Stimulated activated CD4-positive, alpha-beta T cell treated with anti-CD3 and anti-CD28 coated beads, Interleukin-1b, Interleukin-23, amount 100 ng/mL, for 24 hours (primary cell): ENCODE measurements at places on chromosomes 3 and 15.

DNA sequence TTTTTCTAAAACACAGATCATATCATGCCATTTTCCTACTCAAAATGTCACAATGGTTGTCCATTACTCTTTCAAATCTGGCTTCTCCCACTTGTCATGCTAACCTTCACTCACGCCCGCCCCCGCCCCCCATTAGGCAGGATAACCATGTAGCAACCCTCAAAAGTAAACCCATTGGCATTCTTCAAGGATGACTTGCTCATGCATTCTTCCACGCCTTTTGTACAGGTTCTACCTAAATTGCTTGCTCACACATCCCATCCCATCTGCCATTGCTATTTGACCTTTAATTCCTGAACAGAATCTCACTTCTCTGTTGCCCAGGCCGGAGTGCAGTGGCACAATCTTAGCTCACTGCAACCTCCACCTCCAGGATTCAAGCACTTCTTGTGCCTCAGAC is 389.3 kb downstream of the MCTP2 start:
- DNase-seq, result no peak

DNA sequence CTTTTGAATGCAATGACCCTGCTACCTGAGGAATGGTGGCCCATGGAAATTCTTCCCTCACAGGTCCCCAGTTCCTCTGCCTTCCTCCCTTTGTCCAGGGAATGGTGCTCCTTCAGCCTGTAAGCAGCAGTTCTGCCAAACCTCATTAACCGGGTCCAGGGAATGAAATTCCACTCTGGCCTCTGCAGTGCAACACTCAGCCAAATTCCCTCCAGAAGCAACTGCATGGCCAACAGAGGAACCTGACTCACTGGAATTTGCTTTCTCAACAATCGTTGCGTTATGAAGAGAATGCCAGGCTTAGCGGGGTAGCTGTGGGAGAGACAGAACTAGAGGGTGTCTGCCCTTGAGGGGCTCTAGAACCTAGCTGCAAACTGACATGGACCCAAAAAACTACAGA is 449.4 kb upstream of the PROK2 start:
- DNase-seq, result no peak

DNA sequence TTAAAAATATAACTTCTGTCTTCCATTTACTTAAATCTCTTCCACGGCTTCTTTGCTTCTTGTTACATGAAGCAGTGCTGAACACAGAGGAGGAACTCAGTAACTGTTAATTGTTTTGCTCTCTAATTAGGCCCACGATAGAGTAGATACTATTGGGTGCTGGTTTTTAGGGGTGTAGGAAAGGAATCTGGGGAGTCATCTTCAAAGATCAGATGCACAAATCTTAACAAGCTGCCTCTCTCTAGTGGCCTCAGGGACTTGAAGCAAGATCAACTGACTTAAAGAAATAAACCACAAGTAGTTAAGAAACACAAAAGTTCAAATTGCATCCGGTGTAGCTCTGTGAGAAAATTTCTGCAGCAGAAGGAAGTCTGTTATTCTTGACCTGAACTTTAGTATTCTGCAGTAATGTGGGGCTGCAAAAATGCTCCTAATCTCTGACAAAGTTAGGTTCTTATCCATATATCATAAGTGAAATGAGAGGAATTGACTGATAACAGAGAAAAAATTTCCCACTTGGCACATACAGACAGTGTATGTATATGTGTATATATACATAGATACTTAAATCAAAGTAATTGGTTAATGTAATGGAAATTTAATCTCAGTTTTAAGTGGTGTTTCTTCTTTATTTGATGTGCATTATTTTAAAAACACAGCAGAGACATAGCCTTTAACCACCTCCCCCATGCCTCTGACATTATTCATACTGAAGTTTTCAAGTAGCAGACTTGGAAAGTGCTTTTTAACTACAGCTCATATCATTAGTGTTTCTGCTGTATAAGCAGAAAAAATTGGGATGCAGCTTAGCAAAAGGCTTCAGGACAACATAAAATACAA is 51.8 kb downstream of the CHST2 start:
- no peak for DNase-seq

DNA sequence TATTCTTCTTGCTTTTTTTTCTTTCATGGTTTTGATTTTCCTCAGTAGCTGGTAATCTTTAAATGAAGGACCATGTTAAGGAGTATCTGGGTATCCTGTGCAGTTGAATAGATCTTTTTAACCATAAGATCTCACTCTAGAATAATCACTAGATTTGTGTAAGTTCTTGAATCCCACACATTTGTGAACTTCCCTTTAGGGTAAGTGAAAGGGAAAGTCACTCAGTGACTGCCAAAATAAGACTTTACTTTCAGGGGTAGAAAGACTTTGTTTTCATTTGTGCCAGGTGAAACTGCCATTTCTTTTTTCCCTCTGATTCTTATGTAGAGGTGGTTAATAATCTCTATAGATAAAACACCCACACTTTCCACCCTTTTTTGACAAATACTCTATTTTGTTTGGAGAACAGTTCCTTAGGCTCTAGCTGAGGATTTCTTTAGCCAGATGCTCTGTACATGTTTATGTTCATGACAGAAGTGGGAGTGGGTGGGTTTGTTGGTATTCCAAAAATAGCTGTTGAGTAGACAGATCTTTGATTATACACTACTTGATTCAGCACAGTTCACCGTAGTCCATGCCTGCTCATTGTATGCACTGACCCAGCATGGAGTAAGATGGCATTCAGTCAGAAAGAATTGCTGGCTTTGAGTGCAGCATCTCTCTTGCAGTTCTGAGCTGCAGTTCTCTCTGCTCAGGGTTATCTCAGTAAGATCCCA is 28.5 kb downstream of the LRRC49 start:
- DNase-seq, result no peak

- no peak for DNase-seq
Observed at GRCh38 chr3:133845127-133845526, 39.5 kb downstream of the SRPRB start.

- DNase-seq, result no peak
Observed at GRCh38 chr15:51126842-51127241, 32.1 kb upstream of the TNFAIP8L3 start.

GRCh38 chr3:96959901-96960641 is 145.7 kb downstream of the EPHA6 start:
- no peak for DNase-seq

DNA sequence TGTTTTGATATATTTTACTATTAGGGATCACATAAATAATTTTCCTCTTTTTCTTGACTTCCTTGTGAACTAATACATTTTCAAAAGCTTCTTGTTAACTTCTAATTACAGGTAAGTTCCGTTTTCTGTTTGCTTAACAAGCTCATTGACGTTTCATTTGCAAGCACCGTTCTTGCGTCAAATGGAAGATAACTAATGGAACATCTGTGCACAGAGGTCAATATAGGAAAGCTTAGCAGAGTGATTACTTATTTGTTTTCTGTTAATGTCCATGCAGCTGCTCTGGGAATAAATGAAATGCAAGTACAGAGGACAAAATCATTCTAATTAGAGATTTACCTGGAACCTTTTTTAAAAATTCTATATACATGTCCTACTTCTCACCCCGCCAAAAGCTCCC is 115.5 kb upstream of the C2CD4B start:
- DNase-seq, result no peak

DNA sequence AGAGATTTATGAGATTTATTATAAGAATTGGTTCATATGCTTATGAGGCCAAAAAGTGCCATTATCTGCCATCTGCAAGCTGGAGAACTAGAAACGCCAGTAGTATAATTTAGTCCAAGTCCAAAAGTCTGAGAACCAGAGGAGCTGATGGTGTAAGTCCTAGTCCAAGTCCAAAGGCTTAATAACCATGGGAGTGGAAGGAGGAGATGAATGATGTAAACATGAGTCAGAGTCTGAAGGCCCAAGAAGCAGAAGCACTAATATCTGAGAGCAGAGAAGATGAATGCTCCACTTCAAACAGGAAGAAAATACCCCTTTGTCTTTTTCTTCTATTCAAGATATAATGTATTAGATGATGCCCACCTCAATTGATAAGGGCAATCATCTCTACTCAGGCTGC is 185.7 kb downstream of the CGGBP1 start:
- DNase-seq, result no peak

DNA sequence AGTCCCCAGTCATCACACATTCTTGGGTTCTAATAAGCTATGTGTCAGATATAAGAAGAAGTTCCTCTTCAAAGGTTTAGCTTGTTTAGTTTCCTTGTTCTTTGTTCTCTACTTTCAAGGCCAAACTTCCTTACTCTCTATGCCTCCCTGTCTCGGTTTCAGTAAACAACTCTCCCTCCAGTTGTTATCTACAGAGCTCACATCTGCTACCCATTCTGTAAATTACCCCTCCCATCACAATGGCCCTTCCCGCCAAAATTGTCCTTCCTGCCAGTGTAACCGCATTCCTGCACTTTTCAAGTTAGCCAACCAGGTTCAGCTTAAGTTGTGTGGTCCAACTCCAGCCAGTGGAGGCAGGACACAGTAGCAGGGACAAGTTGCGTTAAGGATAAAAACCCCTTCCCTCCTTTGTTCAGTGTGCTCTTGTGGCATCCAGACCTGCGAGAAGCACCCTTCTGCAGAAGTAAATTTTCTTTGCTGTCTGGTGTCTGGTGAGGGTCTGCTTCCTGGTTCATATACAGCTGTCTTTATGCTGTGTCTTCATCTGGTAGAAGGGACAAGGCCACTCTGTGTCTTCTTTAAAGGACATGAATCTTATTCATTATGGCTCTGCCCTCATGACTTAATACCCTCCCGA is 342.1 kb upstream of the GRM7 start:
- DNase-seq, result no peak

DNA sequence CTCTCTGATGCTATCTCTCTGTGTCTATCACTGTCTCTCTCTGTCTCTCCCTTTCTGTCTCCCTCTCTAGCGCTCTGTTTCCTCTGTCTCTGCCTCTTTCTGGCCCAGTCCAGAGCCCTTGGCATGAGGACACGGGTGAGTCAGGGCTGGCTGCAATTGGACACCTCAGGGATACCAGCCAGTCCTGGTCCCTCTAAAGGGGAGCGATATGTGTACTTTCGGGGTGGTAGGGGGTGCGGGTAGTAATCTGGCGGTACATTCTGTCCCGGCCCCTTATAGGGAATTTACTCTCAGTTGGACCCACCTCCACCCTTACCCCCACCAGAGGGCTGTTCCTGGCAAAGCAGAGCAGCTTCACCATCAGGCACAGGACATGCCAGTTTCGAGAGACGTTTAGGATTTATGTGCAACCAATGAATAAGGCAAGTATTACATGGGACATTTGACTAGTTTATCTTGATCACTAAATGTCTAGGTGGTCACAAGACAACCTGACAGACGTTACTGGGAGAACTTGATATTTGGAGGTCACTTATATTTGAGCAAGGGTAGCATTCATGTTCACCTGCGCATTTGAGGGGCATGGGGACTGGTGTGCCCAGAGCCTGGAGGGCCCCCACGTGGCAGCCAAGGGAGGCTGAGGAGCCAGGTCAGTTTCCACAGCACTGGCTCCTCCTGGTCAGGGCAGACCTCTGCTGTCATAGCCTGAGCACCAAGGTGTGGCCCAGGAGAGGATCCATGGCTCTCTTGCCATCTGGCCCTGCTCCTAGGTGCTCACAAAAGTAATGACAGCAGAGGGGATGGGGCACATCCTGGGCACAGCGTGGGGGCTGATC is 256.1 kb downstream of the PLCL2 start:
- DNase-seq, result no peak

DNA sequence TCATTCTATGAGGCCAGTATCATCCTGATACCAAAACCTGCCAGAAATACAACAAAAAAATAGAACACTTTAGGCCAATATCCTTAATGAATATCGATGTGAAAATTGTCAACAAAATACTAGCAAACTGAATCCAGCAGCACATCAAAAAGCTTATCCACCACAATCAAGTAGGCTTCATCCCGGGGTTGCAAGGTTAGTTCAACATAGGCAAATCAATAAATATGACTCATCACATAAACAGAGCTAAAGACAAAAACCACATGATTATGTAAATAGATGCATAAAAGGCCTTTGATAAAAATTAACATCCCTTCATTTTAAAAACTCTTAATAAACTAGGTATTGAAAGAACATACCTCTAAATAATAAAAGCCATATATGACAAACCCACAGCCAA is 403.2 kb upstream of the AZI2 start:
- no peak for DNase-seq

DNA sequence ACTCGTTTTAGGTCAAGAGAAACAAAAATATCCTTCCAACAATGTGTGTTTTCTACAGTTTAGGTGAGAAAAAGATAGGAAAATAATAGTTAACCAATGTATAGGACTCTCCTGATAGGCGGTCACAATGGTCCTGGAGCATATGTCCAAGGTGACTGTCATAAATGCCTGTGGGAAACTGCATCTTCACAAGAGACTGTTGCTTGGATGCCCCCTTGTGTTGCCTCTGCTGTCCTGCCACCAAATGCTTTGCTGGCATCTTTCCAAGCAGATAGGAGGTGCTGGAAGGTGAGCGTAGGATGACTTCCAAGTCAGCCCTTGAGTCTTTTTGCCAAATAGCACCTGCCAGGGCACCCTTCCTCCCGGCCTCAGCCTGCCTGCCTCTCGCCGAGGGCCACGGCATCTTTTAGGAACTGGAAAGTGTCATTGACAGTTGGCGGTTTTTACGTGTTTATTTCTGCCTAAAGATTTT is 24.1 kb upstream of the SACM1L start:
- DNase-seq, result no peak

GRCh38 chr3:34504366-34504765 is 705.9 kb downstream of the PDCD6IP start:
- no peak for DNase-seq

DNA sequence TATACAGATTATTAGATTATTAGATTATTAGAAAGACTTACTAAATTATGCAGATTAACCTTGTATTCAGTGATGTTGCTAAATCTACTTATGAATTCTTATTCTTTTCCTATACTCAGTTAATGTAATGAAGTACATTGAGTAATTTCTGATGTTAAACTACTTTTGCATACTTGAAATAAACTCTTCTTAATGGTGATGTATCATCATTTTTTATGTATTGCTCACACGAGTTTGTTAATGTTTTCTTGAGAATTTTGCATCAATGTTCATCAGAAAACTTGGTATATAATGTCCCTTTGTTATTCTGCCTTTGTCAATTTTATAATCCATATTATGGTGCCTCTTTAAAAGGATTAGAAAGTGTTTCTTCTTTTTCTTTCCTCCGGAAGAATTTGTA is 163.2 kb upstream of the COL8A1 start:
- no peak for DNase-seq

- DNase-seq, result no peak
Observed at GRCh38 chr3:127844326-127844942, 22.1 kb upstream of the MGLL start.

GRCh38 chr3:44206261-44206660 is 35.4 kb upstream of the TOPAZ1 start:
- no peak for DNase-seq

- no peak for DNase-seq
Observed at GRCh38 chr3:73036694-73037591, 24.5 kb upstream of the EBLN2 start.

- no peak for DNase-seq
Observed at GRCh38 chr15:37007301-37007700, 93.0 kb downstream of the MEIS2 start.

GRCh38 chr3:21345382-21345976 is 405.5 kb downstream of the ZNF385D start:
- DNase-seq, result no peak

- no peak for DNase-seq
Observed at GRCh38 chr3:187628169-187628568, 42.0 kb downstream of the SST start.
